ENCODE measurements at places on chromosomes 1 and 21.
A peak's percentile ranks its signal among the peaks of the same experiment; 100 is the strongest.

DNA sequence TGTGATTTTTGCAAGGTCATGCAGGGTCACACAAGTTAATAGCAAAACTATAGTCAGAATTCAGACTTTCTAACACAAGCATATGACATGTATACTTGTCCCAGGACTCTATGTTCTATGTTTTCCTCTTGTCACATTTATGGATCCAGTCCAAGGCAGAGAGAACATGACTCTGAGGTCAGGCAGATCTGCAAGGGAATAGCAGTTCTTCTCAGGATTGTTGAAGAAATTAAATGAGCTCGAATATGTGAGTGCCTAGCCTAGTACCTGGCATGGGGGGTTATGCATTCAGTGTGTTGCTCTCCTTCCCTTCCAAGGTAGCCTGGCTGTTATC lies 9.5 kb upstream of the RPTN start:
- no peak for DNase-seq

DNA sequence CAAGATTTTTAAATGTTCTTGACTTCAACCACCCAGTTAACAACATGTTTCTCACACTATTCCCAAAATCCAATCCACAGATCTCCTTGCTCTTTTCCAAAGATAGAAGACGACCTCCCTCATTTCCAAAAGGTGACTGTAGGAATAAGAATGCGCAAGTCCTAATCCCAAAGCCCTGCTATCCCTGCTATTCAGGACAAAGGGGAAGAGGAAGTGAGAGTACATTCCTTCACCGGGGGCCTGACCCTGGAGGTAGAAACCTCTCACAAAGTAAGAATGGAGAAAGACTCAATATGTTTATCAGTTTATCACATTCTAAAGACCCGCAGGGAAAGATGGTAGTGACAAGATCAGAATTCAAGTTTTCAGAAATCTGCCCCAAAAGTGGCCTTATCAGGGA lies 55.7 kb downstream of the PLEKHA6 start:
- no peak for DNase-seq

GRCh38 chr1:12518931-12519692 lies 98.9 kb downstream of the DHRS3 start:
- DNase-seq, result peak; percentile 59

DNA sequence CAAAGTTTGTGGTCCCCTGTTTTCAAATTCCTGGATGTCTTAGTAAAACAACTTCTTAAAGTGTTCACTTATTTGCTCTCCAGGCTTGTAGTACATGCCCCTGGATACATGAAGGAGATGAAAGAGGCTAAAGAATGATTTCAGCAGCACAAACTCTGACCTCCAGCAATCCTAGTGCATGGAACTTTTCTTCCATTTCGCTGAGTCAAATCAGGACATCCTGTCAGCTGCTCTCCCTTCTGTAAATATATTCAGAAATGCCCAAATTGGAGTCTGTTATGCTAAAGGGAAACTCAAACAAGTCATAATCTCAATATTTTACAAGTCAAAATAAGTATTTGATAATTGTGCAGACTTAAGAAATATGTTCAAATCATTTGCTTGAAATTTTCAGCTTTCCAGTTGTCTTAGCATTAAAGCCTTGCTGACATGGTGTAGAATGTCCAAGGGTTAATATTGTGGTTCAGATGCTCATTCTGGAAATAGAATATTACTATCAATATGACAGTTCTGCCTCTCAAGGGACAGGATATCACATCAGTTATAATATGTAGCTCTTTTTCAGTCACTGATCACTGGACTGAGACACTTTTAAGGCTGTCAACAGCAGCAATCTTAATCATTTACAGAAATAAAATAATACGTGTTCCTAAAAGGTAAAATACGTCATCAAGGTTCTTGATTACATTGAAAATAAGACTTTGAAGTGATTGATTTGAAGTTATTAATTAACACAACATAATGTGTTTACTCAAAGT lies 1157.3 kb downstream of the PLA2G4A start:
- DNase-seq, result no peak

DNA sequence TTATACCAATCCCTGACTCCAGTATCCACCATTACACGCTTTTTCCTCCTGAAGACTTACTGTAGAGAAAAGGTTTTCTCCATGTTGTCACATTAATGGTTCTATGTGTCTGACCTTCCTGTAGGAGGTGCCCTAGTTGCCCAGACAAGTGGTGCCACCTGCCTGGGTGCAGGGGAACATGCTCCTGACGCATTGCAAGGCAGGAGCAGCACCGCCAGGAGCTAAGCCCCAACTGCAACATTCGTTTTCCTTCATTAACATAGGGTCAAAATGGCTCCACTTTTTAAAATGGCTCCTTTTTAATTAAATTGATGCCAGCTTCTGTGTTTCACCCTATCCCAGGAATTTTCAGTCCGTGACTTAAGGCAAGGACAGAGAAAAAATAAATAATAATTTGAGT lies 220.1 kb upstream of the SAMSN1 start:
- DNase-seq, result no peak

DNA sequence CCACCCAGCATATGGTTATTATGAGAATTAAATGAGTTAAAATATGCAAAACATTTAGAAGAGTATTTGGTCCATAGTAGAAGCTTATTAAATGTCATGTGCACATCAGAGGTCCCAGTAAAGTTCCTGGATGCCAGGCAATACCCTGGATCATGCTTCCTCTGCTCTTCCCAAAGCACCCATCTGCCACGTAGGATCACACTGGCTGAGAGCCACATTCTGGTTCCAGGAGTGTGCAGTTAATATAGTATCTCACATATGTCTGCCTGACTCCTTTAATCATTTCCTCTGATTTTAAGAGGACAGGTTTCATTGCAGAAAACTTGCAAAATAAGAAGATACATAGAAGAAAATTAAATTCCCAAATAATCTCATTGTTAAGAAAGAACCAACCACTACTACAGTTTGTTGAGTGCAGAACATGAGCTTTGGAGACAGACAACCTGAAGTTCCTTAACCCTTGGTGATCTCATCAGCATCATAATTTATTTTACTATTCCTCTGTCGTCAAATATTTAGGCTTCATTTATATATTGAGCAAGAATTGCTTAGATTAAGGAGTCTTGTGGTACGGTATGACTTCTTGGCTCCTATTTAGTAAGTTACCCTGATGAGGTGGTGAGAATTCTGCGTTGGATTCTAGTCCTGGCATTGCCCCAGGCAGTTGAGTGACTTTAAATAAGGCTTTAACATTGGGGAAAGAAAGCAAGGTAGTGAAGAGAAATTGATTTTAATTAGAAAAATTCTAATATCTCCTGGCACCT lies 12.3 kb downstream of the SGIP1 start:
- DNase-seq, result no peak

GRCh38 chr1:218759795-218760194 lies 413.9 kb upstream of the LYPLAL1 start:
- DNase-seq, result no peak

GRCh38 chr1:15609631-15610030 lies 7.6 kb upstream of the DDI2 start:
- DNase-seq, result no peak

DNA sequence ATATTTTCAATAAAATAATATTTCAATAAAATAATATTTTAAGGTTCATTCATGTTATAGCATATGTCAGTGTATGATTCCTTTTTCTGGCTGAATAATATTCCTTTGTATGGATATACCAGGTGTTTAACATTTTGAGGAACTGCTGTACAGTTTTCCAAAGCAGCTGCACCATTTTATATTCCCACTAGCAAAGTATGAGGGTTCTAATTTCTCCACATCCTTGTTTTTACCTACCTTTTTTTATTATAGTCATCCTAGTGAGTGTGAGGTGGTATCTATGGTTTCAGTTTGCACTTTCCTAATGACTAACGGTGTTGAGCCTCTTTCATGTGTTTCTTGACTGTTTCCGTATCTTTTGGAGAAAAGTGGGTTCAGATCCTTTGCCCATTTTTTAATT lies 5.2 kb downstream of the DEGS1 start:
- DNase-seq, result no peak

- no peak for DNase-seq
Observed at GRCh38 chr1:222275001-222275728, 272.7 kb downstream of the HHIPL2 start.

DNA sequence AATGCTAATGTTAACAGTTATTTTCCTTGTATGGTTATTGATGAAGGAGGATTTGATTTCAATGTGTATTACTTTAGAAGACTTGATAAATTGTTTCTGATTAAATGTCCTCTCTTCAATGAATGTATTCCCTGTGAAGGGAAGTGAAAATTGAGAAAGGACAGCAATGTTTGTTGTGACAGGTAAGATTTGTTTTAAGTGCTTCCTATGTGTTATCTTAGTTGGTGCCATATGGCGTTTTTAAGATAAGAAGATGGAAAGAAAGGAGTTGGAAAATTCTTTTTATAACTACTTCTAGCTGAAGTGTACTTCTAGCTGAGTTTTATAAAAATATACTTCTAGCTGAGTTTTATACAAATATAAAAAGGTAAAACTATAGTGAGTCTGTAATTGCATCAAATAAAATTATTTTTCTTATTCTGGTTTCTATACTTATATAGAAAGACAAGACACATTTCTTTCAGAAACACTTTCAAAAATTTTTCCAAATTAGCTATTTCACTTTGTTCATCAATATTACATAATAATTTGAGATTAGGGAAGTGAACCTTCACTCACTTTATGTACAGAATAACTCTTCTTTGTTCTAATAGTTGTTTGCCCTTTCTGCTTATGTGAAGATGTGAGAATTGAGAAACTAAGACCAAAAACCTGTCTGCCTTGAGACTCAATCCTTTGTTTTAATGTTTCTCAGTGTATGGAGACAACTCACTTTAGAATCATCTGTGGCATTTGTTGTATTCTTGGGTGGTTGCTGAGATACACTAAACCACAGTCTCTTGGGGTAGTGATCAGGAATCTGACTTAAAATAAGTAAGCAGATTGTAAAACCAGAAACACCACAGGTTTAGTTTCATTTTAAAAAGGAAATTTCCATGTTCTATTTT lies 382.9 kb upstream of the B3GALT2 start:
- no peak for DNase-seq

- no peak for DNase-seq
Observed at GRCh38 chr1:33013791-33014190, 22.9 kb downstream of the AK2 start.

DNA sequence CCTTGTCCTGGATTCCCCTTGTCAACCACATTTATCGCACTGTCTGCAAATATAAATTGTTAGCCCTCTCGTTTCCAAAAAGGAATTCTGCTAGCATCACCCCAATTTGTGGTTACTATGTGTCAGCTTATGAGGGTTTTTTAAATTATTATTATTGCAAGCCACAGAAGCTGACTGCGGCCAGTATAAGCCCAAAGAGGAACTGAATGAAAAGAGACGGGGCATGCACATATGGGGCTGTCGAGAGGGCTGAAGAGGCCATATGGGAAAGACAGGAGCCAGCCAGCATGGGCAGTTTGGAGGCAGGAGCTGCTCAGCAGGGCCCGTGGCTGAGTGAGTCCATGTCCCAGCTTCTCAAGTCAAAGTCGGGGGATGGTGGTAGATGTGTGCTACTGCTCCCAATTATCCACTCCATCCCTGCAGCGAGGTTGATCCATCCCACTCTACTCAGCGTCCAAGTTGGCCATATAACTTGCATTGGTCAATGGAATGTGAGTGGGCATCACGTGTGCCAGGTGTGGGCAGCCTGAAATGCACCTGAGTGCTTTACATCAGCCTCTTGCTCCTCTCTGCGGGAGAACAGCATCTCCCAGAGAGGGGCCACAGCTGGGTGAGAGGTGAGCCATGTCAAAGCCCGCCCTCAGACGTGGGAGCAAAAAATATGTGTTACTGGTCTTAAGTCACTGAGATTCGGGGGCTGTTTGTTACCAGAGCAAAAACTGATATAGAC lies 37.6 kb upstream of the LDLRAP1 start:
- no peak for DNase-seq

DNA sequence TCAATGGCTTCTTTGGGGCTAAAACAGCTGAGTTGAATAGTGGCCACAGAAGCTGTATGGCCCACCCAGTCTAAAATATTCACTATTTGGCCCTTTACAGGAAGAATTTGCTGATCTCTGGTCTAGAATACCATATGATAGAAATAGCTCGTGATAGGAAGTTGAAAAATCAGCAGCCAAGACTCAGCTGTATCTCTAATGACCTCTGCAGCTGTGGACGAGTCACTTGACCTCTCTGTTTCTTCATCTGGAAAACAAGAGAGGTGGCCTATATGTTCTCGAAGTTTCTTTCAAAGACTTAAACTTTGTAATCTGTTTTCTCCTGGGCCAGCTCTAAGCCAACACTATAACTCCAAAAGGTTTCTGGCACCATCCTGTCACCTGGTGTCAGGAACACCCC lies 129.2 kb downstream of the ZBTB18 start:
- no peak for DNase-seq

DNA sequence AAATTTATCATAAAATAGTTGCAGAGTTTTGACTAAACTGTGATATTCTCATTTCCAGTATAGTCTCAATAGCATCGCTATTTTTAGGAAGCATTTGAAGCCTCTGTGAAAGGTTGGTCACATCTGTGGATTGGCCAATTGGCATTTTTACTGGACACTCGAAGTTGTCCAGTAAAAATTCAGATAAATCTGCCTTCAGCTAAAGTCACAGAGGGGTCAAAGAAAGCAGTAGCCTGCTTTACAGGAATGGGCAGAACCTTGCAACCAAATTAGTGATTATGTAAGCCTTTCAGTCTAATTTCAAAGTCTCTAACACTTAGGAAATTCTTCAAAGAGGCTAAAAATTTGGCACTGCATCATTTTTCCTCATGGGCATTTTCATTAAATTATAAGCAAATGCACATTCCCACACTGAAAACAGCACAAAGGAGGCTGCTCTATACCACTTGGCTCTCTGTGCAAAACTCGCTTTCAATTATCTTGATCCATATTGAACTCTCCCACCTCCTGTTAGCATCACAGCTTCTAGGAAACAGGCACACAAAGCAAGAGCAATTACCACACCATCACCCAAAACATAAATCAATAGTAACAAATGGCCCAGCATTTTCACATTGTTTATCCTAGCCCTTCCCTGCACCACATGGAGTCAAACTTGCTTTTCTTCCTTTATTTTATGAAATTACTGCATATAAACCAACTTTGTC lies 318.5 kb upstream of the DUSP10 start:
- DNase-seq, result no peak

- DNase-seq, result no peak
Observed at GRCh38 chr1:72177711-72178110, 104.6 kb downstream of the NEGR1 start.

GRCh38 chr1:33275706-33276572 lies 19.6 kb downstream of the ZNF362 start:
- no peak for DNase-seq

DNA sequence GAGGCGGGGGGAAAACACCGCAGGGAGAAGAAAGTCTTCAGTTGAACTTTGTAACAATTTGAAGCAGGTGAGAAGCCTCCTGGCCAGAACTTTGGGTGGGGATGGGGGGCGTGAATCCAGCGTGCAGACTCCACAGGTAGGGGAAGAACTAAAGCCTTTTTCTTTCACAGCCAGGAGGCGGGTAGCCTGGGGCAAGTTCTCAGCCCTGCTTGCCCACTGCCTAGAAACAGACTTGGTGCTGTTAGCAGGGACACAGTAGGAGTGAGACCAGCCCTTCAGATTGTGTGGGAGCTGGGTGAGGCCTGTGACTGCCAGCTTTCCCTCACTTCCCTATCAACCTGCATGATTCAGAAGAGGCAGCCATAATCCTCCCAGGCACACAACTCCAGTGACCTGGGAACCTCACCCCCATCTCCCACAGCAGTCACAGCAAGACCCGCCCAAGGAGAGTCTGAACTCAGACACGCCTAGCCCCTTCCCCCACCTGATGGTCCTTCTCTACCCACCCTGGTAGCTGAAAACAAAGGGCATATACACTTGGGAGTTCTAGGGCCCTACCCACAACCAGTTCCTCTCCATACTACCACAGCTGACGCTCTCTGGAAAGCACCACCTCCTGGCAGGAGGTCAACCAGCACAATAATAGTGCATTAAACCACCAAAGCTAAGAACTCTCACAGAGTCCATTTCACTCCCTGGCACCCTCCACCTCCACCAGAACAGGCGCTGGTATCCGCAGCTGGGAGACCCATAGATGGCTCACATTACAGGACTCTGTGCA lies 83.5 kb upstream of the CDC42BPA start:
- no peak for DNase-seq

All from lower lobe of right lung (tissue), 2 donors.